Left lobe of liver (tissue), 2 donors: ENCODE measurements at places on chromosomes 2 and 18. TPM values are rescaled to one million over a fixed set of nuclear protein-coding genes. Genes with fewer than 3 reads are reported as not detected.

- DNase-seq, result no peak
Measured at GRCh38 chr2:190094316-190094871, 31.9 kb upstream of the MSTN start.

EMILIN1 gene
- 16.0 TPM for total RNA-seq

GRCh38 chr2:171346723-171347557 is 86.8 kb downstream of the METTL8 start:
- DNase-seq, result no peak

DNA sequence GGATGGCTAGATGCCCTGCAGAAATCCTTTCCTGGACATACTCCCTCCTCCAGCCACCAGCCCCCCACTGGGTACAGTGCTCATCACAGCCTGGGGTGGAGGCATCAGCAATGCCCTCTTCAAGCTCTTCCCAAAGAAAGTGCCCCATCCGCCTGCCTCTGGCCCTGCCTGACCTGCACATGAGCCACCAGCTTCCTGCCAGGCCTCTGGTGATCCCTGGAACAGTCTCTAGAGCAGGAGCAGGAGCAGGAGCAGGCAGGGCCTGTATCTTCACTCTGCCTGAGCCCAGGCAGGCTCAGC is 54.1 kb upstream of the CAB39 start:
- no peak for DNase-seq

GRCh38 chr2:96961210-96961950 is 25.0 kb downstream of the FAM178B start:
- no peak for DNase-seq

DNA sequence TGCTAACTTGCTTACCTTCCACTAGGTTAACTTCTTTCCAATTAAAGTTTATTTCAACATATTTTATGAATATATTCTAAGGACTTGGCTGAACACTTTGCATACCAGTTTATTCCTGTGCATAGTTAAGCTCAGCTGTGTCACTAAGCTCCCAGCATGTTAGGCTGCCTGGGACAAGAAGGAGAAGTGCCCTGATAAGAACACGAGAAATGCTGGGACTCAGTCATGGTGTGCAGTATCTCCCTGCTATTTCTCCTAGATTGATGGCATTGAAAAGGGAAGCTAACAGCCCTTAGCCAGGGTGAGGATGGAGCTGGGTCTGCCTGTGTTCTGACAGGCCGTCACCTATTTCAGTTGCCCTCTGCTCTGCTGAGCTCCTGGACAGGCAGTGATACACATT is 164.3 kb downstream of the TRABD2A start:
- no peak for DNase-seq

ALPG gene
- not detected for total RNA-seq

TSPYL6 gene
- not detected for total RNA-seq

- DNase-seq, result no peak
Measured at GRCh38 chr2:144325086-144325485, 194.8 kb downstream of the ZEB2 start.

- no peak for DNase-seq
Measured at GRCh38 chr2:159808032-159808425, 10.0 kb upstream of the CD302 start.

- DNase-seq, result no peak
Measured at GRCh38 chr2:110103061-110103961, 12.3 kb downstream of the MALL start.

SDC1 gene
- 537 TPM for total RNA-seq

DNA sequence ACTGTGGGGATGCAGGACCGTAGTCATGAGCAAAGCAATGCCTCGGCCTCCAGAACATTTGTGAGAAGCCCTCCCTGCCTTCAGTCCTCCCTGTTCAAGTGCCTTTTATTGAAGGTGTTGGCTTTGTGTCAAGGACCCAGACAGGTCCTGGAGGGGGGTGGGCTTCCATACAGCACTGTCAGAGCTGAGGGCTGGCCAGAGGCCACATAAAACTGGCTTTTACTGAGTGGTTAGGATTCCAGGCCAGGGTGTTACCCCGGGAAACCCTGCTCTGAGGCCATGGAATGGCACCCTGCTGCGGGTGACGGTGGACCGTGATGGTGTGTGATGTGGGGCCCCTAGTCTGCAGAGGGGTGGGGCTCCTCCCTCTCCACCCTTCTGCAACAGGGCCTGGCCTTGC is 41.6 kb downstream of the TOGARAM2 start:
- no peak for DNase-seq

DNA sequence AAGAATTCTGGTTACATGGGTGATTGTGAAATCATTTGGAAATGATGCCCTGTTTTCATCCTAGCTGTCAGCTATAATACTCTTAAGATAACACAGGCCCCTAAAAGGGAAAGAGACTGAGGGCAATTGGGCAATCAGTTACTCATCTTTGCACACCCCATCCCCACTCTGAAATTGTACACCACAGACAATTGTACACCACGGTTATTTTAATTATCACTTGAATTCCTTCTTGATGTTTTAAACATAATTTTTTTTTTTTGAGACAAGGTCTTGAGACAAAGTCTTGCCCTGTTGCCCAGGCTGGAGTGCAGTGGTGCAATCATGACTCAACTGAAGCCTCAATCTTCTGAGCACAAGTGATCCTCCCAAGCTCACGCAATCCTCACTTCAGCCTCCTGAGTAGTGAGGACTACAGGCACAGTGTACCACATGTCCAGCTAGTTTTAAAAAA is 862.4 kb upstream of the ACVR2A start:
- DNase-seq, result no peak

GRCh38 chr2:119123389-119123788 is 35.2 kb downstream of the C1QL2 start:
- DNase-seq, result no peak

POTEJ gene
- not detected for total RNA-seq

CIB4 gene
- not detected for total RNA-seq

DNA sequence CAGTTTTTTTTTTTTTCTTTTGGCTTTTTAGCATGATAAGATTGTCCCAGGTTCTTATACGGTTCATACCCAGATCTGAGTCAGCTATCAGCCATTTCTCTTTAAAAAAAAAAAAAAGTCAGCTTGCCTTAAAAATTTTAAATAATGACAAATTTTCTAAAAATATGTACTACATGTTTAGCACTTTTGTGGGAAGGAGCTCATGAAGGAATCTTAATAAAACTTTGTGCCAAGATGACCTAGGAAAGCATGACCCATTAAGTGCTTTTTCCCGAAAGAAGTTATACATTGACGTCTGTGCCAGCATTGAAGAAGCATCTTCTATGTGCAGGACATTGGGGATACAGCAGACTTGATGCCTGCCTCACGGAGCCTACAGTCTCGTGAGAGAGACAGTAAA is 4.5 kb upstream of the RBMS1 start:
- no peak for DNase-seq

GRCh38 chr2:9434489-9434888 is 11.0 kb downstream of the CPSF3 start:
- DNase-seq, result no peak

- no peak for DNase-seq
Measured at GRCh38 chr2:42464631-42465030, 29.2 kb downstream of the KCNG3 start.

GRCh38 chr2:197946562-197946961 is 142.2 kb downstream of the PLCL1 start:
- DNase-seq, result no peak

IL36A gene
- total RNA-seq, result not detected

DNA sequence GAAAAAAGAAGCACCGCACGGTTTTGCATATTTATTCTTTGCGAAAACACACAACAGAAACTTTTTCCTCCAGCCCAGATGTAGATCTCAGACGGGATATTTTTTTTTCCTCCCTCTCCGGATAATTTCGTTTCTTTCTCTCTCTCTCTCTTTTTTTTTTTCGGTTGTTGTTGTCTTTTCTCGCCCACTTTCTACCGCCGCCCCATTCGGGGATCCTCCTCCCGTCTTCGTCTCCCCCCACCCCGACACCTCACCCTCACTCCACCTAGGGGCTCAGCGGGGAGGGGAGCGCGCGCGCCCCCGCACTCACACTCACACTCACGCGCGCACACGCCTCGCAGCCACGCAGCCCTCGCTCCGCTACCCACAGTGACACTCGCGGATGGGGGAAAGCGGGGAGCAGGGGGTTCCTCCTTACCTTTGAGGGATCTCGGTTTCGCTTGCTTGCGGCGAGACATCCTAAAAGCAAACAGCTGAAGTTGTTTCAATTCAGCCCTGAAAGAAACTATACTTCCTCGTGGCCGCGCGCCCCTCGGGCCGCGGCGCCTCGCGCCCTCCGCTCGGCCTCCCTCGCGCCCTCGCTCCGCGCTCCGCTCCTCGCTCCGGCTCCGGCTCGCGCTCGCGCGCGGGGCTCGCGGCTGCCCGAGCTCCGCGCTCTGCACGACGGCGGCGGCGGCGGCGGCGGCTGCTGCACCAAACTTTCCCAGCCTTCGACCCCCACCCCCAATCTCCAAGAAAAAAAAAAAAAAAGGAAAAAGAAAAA is 1.3 kb downstream of the ZNF521 start:
- DNase-seq, result peak; percentile 44

- no peak for DNase-seq
Measured at GRCh38 chr2:152566728-152567069, 150.6 kb downstream of the PRPF40A start.

DNA sequence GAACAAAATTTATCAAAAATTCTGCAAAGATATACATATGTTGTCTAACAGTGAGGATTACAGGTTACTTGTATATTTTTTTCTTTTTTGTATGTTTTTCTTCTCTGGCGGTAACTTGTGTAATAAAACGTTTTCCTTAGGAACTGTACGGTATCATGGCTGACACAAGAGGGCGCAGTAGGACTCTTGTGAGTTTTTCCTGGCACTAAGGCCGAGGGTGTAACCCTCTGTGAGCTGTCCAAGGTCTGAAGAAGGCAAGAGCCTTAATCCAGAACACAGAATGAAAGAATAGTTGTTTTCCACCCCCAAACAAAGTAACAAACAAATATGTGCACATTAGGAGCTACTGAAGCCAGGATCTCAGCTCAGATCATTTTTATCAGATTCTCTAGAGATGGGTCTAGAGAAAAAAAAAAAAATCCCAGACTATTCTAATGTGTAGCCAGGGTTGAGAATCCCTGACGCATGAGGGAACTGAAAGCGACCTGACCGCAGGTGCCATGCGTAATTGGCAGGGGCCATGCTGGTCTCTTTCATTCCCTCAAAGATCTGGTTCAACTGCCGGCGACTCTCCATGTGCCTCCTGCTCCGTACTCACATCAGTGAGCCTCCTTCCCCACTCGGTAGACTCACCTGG is 27.0 kb downstream of the TMEM200C start:
- peak; percentile 71 for DNase-seq

DNA sequence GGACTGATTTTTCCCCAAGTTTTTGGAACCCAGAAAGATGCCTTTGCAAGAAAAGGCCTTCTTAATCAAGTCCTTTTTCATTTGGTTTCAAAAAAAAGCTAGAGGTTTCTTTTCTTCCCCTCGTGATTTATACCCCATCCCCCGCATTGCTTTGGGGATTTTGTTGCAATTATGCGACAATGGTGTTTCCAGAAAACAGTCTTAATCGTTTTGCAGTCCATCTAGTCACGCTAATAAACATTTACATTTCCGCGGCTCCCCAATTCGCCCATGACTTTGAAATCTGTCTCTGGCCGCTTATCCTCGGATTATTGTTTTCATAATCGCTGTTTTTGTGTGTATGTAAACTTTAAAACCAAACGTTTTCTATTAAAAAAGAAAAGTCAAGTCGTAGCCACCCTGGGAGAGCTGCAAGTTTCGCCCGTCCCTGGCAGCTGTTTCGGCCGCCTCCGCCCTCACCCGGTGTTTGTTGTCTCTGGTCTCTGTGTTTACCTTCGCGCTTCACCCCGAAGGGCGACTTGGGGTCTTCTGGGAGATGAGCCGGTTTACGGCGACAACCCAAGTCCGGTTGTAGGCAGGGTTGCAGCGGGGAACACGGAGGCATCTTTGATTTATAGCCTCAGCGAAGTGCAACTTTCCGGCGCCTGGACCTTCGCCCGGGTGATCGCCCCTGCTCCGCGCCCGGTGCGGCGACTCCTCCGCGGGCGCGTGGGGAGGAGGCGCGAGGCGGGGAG is 667 bp downstream of the SP9 start:
- DNase-seq, result no peak

FIGN gene
- 6.0 TPM for total RNA-seq

GRCh38 chr2:144249035-144249637 is 270.8 kb downstream of the ZEB2 start:
- no peak for DNase-seq
